HCT116 (cell line): ENCODE measurements at places on chromosomes 7 and 10. TPM values are rescaled to one million over a fixed set of nuclear protein-coding genes. Genes with fewer than 3 reads are reported as not detected.

Gene ZNF394
- 22.1 TPM for total RNA-seq

Gene TBXAS1
- 1.4 TPM for total RNA-seq

Gene GRB10
- 37.3 TPM for total RNA-seq

- DNase-seq = no peak
- no peak overlapping the region for H3K27ac ChIP-seq
- no peak overlapping the region for H3K4me3 ChIP-seq
- H3K36me3 ChIP-seq = no peaks in the 10 kb centered on the region
- no peaks in the 10 kb centered on the region for H3K27me3 ChIP-seq
- no peaks in the 10 kb centered on the region for H3K4me1 ChIP-seq
Measured at GRCh38 chr7:50425318-50425717, 24.8 kb downstream of the FIGNL1 start.

Gene CFAP43
- 4.0 TPM for total RNA-seq

Gene C10orf120
- total RNA-seq = not detected

Gene ADRB1
- total RNA-seq = 0.89 TPM

GRCh38 chr7:74173491-74173865 is 678 bp upstream of the EIF4H start:
- no peak for DNase-seq
- no peaks in the 10 kb centered on the region for H3K27me3 ChIP-seq
- peak overlapping the region; percentile 87 for H3K27ac ChIP-seq
- peaks cover 23% of the 10 kb centered on the region; the same call in 1 of the 2 replicates for H3K36me3 ChIP-seq
- peak overlapping the region; percentile 98 for H3K4me3 ChIP-seq

DNA sequence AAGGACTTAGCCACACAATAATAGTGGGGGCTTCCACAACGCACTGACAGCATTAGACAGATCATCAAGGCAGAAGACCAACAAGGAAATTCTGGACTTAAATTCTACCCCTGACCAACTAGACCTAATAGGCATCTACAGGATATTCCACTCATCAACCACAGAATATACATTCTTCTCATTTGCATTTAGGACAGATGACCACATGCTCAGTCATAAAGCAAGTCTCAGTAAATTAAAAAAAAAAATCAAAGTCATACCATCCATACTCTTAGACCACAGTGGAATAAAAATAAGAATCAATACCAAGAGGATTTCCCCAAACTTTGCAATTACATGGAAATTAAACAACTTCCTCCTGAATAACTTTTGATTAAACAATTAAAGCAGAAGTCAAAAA is 155.9 kb downstream of the CDK14 start:
- H3K27ac ChIP-seq = no peak overlapping the region
- H3K4me1 ChIP-seq = no peaks in the 10 kb centered on the region
- H3K36me3 ChIP-seq = no peaks in the 10 kb centered on the region
- H3K27me3 ChIP-seq = no peaks in the 10 kb centered on the region
- H3K4me3 ChIP-seq = no peak overlapping the region
- no peak for DNase-seq

DNA sequence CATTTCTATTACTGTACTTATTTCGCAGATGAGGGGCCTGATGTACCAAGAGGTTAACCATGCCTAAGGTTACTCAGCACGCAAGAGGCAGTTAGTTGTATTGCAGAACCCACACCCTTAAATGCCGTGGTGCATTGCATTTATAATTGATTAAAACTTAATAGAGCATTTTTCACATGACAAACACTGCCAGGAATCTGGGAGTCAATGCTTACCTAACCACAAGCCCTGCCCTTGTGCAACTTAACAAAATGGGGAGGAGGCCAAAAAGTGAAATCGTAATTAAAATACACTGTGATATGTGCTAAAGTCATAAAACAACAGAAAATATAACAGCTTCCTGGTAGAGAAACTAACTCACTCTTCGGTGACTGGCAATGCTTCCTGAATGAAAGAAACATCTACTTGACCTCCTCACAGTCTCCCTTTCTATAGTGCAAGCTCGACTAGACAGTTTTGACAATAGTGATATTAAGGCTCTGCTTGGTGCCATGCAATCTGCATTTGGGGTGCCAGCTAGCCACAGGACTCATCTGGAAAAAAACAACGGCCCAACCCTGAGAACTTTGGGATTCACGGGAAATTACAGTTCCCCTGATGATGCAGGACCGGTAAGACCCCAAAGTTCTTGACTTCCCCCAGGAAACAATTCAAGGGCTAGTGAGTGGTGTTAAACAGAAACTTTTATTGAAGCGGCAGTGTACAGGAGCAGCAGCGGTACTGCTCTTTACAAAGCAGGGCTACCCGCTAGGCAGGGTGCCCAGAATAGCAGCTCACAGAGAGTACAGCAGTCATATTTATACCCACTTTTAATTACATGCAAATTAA is 612.4 kb downstream of the TNS3 start:
- no peak for DNase-seq
- no peaks in the 10 kb centered on the region for H3K36me3 ChIP-seq
- no peak overlapping the region for H3K4me3 ChIP-seq
- peaks cover 8% of the 10 kb centered on the region for H3K4me1 ChIP-seq

DNA sequence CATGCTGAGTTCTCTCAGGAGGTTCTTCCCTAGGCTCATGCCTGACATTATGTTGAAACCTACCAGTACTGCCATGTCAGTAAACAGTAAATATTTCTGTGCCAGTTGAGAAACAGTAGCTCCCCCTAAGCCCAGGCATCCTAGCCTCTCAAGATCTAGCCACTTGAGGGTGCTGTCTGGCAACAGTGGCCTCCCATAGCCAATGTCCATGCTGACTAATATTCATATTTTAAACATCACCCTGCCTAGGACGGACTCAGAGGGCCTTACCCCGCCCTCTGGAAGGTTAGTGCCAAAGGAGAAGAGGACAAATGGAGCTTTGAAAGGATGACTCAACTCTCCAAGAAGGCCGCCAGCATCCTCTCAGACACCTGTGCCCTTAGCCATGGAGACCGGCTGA is 7.7 kb downstream of the ACSM6 start:
- DNase-seq = peak; percentile 46
- no peaks in the 10 kb centered on the region; the same call in 1 of the 2 replicates for H3K4me1 ChIP-seq
- no peaks in the 10 kb centered on the region for H3K36me3 ChIP-seq
- H3K27me3 ChIP-seq = no peaks in the 10 kb centered on the region
- no peak overlapping the region for H3K27ac ChIP-seq

DNA sequence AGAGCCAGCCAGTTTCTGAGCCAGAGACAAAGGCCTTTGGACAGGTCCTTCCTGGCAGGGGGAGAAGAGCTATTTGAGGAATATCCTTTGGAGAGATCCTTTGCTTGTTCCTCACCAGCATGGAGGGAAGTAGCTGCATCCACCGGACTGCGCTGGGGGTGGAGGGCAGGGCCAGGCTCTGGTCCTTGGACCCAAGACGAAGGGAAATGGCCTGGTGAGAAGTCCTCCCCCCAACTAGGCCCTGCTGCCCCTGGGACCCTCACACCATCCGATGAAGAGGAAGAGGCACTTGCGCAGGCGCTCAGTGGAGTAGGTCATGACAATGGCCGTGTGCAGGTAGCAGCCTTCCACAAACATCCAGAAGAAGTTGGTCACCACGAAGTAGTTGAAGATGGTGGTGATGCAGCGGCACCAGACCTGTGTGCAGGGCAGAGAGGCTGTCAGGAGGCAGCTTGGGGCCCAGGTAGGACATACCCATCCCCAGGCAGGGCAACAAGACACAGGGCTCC is 19.8 kb downstream of the CRHR2 start:
- H3K36me3 ChIP-seq = no peaks in the 10 kb centered on the region
- H3K27me3 ChIP-seq = no peaks in the 10 kb centered on the region
- no peak overlapping the region for H3K4me3 ChIP-seq
- no peak overlapping the region for H3K27ac ChIP-seq

Gene ADGRA1
- total RNA-seq = not detected

DNA sequence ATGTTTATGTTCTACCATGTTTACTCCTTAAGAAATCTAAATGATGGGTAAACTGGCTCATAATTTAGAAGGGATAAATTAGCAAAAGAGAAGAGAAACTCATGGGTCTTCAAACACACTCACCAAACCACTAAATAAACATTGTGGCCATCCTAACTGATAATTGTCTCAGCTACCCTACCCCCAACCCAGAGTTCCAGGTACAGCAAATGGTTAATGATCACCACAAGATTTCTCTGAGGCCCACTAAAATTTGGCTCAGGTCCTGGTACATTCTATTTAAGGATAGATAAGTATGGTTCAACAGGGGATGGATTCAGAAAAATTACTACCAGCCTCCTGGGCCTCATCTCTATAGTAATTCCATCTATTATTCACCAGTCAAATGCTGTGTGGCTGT is 21.4 kb downstream of the SLC25A13 start:
- no peak overlapping the region for H3K27ac ChIP-seq
- no peak overlapping the region for H3K4me3 ChIP-seq
- H3K4me1 ChIP-seq = peaks cover 11% of the 10 kb centered on the region; the same call in 1 of the 2 replicates

GRCh38 chr10:30438021-30438850 is 4.3 kb downstream of the MAP3K8 start:
- peaks cover 4% of the 10 kb centered on the region for H3K4me1 ChIP-seq
- DNase-seq = no peak
- no peaks in the 10 kb centered on the region for H3K27me3 ChIP-seq
- no peak overlapping the region for H3K4me3 ChIP-seq
- H3K36me3 ChIP-seq = peaks cover 2% of the 10 kb centered on the region

Gene MAT1A
- 1.6 TPM for total RNA-seq

Gene MYPN
- 0.34 TPM for total RNA-seq

DNA sequence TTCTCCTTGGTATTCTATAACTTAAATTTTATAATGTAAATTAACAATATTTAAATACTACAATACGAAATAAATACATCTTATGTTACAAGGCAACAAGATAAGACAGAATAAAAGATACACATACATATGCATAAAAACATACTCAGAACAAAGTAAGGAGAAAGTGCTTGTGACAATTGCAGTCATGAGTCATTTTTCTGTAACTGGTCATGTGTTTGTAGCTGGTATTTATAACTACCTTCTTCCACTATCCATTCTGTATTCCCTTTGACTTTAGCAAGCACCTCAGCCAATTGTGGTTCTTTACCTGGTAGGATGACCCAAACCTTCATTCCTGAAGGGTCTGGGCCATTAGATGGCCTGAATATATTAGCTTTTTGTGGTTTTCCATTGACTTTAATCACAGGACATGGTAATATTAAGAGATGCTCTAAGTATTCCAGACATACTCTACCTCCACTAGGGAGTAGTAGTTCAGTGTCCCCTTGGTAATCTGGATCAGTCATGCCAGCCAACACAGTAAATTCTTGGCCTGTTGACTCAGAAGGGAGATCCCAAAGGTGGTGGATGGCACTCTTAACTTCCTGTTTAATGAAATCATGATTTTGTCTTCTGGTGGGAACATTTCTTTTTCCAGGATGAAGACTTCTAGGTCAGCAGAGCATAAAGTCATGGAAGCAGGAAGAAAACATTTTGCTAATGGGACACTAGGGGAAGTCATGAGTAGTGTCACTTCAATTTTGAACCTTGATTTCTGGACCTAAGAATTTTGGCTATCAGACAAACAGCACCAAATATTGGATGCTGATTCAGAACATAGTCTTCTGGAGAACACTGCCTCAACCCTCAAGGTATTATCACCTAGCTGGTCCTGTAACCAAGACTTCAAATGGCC is 733.7 kb upstream of the IGFBP3 start:
- H3K4me1 ChIP-seq = peaks cover 18% of the 10 kb centered on the region
- no peaks in the 10 kb centered on the region for H3K36me3 ChIP-seq
- no peak for DNase-seq
